ENCODE measurements at places on chromosomes 11 and 22.

DNA sequence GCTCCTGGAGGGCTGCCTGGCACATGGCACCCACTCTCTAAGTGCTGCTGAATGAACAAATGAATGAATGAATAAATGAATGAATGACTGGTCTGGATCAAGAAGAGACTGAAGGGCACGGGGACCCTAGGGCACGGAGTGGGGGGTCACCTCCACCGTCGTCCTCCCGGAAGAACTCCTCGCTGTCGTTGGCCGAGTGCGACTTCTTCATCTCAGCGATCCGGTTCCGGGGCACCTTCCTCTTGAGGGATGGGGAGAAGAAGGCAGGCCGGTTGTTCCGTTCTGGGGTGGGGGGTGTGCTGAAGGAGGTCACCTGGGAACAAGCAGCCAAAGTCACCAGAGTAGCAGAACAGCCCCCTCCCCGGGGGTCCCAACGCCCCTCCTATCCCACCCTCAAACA, 36.0 kb downstream of the NUP50 start:
- DNase-seq = no peak

- no peak for DNase-seq
These were observed 149.0 kb downstream of the APOL5 start for GRCh38 chr22:35866651-35867050.

DNA sequence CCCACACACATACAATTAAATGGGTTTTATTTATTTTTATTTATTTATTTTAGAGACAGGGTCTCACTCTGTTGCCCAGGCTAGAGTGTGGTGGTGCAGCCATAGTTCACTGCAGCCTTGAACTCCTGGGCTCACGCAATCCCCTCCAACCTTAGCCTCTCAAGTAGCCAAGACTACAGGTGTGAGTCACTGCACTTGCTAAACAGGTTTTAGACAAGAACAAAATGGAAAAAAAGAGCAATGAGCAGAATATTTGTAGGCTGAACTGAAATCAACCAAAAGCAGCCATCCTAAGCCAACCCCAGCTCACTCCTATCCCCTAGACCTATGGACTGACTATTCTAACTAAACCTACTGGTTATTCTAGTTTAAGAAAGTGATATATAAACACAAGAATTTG, 37.8 kb downstream of the MRE11 start:
- DNase-seq = no peak

DNA sequence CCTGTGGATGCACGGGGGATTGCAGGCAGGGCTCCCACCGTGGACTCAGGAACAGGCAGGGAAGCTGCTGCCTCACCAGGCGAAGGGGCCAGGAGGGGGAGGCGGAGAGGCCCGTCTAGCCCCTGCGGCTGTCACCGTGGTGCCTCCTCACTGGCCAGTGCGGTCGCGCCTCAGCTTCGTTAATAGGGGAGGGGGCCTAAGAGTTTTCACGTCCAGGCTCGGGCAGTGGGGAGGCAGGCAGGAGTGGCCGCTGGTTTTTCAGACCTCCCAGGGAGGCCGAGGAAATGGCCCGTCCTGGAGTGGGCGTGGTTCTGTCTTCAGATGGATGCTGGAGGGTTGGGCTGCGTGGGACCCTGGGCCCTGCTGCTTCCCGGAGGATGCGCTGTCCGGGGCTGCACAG, 91.1 kb upstream of the B3GAT1 start:
- no peak for DNase-seq

- no peak for DNase-seq
These were observed 111.1 kb downstream of the MED15 start for GRCh38 chr22:20618488-20618887.

DNA sequence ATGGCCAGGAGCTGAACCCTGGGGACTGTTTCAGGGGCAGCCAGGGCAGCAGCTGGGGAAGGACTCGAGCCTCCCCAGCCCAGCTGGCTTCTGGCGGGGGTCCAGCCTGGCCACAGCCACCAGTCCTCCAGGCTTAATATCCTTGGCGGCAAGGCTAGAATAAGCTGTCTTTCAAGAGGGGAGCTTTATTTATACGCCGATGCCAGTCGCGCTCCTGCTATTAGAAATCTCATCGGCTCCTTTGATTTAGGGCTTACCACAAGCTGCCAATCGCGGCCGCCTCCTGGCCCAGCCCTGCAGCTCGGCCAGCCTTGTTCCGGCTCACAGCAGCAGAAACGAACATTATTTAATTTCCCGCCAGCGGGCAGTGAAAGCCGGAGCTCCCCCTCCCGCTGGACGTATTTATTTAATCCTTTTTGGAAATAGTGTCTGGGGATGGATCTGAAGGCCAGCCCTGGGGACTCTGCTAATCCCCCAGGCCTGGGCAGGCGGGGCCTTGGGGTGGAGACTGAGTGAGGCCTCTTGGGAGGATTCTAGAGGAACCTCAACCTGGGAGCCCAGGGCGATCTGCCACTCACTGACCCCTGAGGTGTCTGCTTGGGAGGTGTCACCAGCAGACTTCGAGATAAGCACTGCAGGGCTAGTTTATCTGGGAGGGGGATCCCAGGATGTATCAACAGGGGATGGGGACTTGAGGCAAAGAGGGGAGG, 363.1 kb downstream of the MN1 start:
- DNase-seq = no peak

GRCh38 chr11:78020246-78020645, 2.8 kb downstream of the KCTD14 start:
- no peak for DNase-seq

DNA sequence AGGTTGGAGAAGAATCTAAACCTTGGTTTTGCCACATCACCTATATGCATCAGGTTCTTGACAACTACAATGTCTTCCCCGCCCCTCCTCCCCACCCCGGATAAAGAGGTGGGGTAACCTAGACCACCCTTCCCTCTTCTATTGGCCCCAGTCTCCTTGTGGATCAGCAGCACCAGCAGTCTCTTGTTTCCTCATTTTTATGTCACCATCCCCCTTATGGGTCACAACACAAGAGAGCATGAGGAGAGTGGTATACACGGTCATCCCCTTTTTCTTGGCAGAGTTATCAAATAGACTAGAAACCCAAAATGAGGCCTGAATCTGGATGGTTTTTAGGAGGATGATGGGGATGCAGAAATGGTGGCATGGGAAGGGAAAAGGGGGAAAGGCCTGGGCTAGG, 1.2 kb downstream of the MS4A4E start:
- DNase-seq = no peak
